ENCODE measurements at places on chromosomes 13 and 19. TPM values are rescaled to one million over a fixed set of nuclear protein-coding genes. Genes with fewer than 3 reads are reported as not detected.

DNA sequence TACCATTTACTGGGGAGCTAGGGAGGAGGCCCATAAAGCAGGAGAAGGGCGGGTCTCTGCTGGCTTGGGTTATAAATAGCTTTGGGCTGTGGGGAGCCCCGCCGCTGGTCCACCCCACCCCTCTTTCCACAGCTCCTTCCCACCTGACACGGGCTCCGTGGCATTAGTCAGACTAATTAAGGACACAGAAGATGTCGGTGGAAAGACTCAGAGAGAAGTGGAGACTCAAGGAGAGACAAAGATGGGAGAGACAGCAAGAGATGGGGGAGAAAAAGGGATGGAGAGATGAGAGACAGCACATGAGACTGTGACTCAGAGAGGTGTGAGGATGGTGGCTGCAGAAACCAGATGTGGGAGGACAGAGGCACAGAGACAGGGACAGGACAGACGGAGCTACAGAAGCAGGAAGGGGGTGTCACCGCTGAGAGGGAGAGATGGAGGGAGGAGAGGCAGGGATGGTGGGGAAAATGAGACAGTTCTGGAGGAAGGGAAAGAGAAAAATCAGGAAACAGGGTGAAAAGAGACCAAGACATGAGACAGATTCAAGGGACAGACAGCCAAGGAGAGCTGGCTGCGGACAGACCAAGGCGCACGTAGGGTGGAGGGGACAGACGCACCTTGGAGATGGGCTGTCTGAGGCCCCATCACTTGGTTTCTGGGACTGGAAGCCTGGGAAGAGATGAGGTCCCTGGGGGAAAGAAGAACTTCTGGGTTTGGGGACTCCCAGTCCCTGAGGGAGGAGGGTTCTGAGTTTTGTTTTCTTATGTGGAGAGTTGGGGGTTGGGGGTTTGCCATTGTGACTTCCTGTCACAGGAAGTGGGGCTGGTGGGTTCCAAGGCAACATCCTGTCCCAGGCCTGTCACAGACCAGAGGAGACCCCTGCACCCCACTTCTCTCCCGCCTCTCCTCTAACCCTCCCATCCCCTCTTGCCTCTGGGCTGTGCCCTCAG, 4.1 kb downstream of the ARHGEF1 start:
- no peak for DNase-seq

DNA sequence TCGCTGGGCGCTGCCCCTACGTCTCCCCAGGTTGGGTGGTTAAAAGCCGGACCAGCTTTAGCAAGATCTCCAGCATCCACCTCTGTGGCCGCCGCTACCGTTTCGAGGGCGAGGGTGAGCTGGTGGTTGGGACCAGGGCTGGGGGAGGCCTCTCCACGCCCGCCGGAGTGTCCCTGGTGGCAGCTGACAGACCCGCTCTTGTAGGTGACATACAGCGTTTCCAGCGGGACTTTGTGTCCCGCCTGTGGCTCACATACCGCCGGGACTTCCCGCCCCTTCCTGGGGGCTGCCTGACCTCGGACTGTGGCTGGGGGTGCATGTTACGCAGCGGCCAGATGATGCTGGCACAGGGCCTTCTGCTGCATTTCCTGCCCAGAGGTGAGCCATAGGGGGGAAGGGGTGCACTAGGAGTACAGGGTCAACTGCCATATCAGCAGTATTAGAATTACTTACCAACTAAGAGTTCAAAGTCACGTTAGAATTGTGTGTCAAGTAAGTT, 1.1 kb downstream of the ATG4D start:
- peak; percentile 68 for DNase-seq

DNA sequence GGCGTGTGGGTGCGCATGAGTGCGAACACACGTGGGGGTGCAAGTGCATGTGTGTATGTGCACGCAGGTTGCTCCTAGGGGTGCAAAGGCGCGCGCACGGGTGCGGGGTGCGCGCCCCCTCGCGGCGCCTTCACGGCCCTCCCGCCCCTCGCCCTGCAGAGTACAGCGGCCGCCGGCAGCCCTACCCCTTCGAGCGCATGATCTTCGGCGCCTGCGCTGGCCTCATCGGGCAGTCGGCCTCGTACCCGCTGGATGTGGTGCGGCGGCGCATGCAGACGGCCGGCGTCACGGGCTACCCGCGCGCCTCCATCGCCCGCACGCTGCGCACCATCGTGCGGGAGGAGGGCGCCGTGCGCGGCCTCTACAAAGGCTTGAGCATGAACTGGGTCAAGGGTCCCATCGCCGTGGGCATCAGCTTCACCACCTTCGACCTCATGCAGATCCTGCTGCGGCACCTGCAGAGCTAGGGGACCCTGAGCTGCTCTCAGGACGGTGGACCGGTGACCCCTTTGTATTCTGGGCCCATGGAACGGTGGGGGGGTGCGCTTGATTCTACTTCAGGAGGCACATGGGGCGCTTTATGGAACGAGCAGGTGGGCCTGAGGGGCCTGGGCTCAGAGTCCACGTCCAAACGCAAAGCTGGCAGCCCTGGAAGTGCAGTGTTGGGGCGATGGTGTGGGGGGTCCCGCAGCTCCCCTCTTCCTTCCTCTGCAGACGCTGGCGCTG, 27.7 kb downstream of the TMEM161A start:
- peak; percentile 49 for DNase-seq

- DNase-seq: no peak
Measured at GRCh38 chr13:29021311-29021710, 201.2 kb downstream of the MTUS2 start.

DNA sequence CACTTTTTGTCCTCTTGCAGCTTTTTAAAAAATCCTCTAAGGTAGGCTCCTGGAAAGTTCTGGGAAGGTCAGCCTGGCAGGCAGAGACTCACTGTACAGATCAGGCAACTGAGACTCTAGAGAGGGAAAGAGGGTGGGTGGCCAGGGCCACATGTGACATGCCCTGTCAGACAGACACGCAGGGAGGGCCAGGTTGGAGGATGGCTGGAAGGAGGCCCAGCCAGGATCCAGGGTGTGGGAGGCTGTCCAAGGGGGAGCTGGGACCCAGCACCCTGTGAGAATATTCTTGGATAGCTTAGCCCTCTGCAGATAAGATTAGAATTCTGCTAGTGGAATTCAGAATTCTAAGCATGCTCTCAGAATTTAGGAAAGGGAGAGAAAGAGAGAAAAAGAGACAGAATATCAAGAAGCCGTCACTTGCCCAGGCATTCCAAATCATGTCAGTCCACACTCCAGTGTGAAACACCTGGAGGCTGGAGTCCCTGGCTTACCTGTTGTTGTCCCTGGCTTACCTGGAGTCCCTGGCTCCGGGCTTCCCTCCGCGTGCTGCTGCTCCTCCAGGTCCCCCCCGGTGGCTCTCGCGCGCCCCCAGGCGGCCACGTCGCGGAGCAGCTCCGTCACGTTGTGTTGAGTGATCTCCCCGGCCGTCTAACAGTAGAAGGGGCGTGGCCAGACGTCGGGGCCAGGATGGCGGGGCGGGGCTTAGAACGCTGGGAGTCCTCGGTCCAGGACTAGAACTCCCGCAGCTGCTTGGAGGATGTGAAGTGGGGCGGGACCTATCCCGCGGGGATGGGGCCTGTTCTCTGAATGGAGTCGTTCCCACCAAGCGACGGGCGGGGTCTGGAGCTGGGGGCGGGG, 2.8 kb upstream of the TNNI3 start:
- peak; percentile 100 for DNase-seq

DNA sequence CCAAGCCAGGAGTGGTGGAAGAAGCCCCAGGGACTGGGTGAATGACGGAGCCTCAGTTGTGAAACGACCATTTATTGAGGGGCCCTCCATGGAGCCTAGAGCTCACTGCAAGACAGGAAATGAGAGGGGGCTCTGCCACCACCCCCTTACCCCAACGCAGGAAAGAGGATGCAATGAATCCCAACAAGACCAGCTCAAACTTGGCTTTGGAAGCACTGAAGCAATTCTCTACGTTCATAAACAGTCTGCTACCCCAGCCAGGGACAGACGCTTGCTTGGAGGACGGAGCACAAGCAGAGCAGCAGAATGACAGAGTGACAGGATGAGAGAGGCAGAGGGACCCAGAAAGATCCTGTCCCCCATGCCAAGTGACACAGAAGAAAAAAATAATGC, 1.0 kb downstream of the PRKACA start:
- peak; percentile 31 for DNase-seq

DNA sequence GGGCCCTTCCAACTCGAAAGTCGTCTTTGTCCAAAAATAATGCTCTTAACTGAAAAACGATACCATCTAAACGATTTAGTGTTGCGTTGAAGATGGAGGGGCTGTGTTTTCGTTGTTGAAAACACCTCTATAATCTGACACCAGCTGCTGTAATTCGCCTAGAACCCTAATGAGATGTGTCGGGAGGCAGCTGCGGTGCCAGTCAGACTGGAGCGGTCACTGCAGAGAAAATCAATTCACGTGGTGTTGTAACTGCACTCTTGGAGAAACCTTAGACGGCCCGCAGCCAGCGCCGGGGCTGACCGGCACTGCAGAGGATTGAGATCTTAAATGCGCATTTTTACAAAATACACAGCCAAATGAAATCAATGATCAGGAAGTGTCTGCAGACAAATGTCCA, 339.1 kb downstream of the ZNF536 start:
- DNase-seq: no peak

DNA sequence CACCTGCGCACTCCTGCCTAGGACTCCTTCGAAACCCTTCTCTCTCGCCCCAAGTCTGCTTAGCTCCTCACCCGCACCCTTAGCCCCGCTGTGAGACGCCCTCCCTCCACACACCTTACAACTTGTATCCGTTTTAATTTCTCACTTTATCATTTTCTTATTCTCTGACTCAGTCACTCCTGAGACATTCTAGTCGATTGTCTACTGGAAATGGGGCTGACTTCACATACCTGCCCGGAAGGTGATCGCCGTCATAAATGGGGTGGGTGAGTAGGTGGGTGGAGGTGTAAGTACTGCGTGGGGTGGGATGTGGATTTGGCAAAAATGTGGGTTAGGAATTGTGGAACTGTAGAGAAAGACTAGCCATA, 714 bp downstream of the NDFIP2 start:
- no peak for DNase-seq

DNA sequence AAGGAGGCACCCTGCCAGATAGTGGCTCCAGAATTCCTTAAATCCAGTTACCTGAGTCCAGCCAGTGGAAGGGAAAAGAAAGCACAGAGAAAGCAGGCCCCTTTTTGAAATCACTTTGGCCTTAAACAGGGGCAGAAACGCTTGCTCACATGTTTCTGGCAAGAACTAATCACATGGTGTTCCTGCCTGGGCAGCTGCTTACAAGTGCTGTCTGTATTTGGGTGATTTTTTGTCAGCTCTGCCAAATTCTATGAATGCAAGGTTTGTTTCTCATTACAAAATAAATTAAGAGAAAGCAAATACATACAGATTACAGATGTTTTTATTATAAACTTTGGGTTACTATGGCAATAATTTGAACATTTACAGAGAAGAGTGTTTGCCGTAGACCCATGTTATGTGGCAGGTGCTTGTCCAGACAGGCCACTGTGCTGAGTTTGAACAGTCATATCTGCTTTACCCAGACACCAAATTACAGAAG, 1237.8 kb downstream of the SLITRK5 start:
- DNase-seq: no peak

- no peak for DNase-seq
Measured at GRCh38 chr13:45092663-45093062, 27.6 kb upstream of the GTF2F2 start.

- DNase-seq: no peak
Measured at GRCh38 chr19:35229601-35230000, 1.1 kb upstream of the FAM187B start.

- DNase-seq: no peak
Measured at GRCh38 chr13:95707035-95707434, 30.1 kb downstream of the DNAJC3 start.

GRCh38 chr19:54317108-54317964, 4.4 kb upstream of the LILRA5 start:
- DNase-seq: no peak

DNA sequence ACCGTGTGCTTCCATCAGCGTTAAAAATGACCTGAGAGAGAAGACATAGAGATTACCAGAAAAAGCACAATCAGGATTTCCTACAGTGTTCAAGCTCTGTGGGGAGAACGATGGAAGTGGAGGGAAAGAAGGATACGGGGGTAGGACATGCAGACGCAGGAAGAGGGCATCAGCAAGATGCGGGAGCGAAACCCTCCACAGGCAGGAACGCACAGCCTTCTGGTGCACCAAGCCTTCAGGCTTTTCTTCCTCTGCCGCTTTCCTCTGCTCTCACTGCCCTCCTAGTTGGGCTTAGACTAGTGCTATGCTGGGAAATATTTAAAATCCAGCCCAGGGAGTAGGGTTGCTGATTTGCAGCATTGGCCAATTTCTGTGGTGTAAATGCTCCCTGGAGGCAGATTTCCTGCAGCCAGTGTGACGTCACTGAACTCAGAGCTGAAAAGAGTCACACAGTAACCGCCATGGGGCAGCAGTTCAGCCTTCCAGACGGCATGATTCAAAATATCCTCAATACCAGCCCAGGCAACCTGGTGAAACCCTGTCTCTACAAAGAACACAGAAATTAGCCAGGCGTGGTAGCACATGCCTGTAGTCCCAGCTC, 205.1 kb upstream of the SOX1 start:
- DNase-seq: no peak

Gene NLRP7
- total RNA-seq: 3.2 TPM

Gene ZNF99
- total RNA-seq: not detected

Gene CDC42EP5
- total RNA-seq: 4.3 TPM

Gene PTPRS
- total RNA-seq: 156 TPM

Gene ZNF763
- total RNA-seq: not detected

Gene ZNF285
- 2.2 TPM for total RNA-seq

Gene FGF21
- 0.35 TPM for total RNA-seq

Gene TM9SF2
- 88.8 TPM for total RNA-seq

Gene FGF14
- total RNA-seq: 0.11 TPM

Gene ZNF628
- total RNA-seq: 5.8 TPM

Gene KIR3DL3
- not detected for total RNA-seq

Gene DMPK
- total RNA-seq: 6.4 TPM

Gene PLIN4
- total RNA-seq: 0.10 TPM
